ENCODE measurements at places on chromosomes 6 and 20.
A peak's percentile ranks its signal among the peaks of the same experiment; 100 is the strongest.

GRCh38 chr6:21332660-21333059 lies 260.9 kb upstream of the SOX4 start:
- no peak for DNase-seq

DNA sequence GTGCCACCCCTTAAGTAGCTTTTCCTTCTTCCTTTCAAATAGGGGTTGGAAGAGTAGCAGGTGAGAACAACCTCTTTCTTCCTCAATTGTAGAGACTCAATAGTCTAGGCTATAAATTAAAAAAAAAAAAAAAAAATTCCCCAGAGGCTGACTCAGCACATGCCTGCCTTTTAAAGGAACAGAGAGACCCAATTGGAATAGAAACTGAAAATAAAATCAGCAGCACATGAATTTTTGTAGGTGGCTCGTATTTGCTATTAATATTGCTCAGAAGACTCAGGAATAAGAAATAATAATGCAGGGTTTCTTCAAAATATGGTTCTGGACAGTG lies 19.3 kb downstream of the TOP1 start:
- DNase-seq: no peak

DNA sequence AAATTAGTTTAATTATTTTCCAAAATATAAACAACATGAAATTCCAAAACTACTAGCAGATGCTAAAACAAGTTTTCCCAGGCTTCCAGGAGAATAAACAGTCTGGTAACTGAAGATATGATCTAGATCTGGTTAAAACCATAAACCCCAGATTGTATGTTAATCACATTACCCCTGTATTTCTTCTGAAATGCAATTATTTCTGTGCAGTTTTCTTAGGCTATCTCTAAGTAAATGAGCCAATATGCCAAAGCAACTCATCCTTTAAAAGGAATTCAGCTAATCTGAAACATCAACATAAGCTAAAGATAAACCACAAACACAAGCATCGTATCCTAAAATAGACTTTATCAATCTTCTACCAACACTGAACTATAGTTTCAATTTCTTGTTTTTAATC lies 44.6 kb upstream of the SENP6 start:
- no peak for DNase-seq

DNA sequence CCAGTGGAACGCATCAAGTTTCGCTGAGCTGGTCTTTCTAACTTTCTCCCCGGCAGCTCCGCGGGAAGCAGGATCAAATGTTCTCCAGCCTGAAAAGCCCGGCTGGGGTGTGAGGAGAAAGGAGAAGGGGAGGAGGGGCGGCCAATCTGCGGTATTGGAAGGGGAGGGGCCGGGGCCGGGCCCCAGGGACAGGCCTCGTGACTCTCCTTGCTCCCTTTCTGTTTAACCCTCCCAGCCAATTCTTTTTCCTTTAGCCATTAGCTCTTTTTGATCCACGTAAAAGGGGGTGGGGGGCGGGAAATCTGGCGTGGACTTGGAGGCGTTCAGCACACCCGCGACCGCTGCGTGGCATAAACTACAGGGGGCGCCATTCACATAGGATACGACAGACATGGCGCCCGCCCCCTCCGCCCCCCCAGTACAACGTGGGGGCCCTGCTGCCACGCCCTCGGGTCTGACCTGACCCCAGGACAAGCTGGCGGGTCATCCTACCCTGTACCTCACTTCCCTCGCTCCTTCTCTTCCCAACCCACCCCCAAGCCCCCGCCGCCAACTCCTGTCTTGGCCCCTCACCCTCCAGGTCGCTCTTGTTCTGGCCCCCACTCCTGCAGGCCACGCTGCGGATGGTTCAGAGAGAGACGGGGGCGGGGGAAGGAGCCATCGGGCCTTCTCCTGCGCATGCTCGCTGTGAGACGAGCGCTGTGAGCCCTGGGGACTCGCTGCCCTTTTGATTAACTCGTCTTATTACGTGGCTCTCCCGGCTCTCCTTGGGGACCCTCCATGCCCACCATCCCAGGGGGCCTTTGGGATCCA lies 7.8 kb upstream of the MDGA1 start:
- peak; percentile 61 for DNase-seq

- DNase-seq: no peak
These were observed 4.9 kb downstream of the TUBB start for GRCh38 chr6:30724906-30725667.

DNA sequence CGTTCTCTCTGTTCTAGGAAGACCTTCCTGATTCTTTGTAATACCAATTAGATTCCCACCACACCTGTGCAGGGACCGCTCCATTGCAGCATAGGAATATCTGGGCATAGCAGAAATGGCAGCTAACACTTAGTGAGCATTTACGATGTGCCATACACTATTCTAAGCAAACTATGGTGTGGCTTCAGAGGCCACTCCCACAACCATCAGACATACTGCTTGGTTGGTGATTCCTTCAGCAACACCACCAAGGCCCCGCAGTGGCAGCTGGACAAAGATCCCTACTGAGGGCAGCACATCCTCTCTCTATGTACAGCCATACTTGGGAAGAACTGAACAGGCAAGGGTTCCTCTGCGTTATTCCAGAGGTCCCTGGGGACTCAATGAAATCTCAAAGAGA lies 6.2 kb downstream of the KCNK5 start:
- no peak for DNase-seq

DNA sequence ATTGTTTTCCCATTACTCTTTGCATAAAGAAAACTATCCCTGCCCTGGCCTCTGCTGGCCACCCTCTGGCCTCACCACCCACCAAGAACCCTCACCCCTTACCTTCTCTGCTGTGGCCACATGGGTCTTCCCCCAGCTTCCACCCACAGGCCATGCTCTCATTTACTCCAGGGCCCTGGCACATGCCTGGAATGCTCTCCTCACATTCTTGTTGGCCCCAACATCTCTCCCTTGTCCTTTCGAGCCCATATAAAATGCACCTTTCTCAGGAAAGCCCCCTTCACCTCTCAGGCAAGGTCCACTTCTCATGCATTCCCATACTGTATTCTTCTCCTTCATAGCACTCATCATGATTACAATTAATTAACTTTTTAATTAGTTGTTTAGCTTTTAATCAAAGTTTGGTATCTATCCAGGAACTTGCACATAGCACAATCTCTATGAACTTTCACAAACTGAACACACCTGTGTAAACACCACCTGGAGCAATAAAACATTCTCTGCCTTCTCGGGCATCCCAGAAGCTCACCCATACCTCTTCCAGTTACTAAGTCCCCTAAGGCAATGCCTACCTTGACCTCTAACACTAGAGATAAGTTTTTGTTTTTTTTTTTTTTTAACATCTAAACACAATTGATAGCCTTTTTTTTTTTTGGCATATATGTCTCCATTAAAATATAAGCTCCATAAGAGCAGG lies 617.2 kb downstream of the PTPRT start:
- no peak for DNase-seq

DNA sequence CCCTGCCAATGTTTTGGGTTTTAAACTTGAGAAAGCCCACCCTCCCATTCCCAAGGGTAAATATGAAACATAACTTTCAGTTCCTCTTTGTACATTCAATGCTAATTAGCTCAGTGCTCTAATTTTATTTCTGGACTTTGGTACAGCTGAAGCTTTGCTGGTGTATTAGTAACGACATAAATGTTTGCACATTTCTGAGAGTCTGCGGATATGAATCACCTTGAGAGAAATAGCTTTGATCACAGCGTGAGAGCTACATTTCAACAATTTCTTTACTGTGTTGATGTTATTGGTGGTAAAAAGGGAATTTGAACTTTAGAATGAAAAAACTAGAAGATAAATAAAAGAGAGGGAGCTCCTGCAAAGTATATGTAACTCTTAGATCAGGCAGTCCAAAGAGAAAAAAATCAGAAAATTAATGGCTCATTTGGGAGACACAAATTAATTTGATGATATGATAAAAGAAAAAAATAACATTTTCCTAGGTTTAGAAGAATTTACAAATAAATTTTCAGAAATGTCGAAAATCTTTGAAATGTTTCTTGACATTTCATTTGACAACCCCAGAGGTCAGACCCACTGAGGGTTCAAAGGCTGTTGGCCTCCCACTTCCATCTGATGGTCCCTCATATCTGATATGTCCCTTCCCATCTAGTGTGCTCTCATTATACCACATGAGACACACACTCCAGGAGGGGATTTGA lies 38.5 kb upstream of the CAP2 start:
- no peak for DNase-seq

- no peak for DNase-seq
These were observed 13.3 kb upstream of the NXT1 start for GRCh38 chr20:23337312-23337711.

DNA sequence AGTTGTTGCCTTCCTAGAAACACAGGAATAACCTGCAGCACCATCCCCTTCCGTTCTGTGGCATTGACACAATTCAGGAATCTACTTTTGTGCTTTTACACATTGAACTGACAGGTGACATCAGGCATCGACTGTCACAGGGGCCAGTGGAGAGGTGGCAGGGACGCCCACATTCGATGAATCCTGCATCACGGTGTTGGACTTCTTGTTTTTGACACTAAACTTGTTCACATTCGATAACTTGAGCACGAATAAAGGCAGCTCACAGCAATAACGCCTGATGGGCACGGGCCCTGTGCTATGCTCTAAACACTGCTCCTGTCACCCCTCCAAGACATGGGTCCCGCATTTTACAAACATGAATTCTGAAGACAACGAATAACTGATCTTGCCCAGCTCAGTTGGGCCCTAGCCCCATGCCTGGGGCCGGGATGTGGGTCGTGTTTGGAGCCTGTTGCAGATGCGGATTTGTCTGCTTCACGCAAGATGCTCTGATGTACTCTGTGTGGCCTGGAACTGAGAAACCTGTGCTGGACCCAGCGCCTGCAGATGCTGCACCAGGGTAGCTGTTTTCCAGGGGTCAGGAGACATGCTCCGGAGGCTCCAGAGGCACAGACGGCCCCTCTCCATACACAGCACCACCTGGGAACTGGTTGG lies 75.7 kb downstream of the TTLL2 start:
- DNase-seq: no peak

GRCh38 chr6:111949546-111949945 lies 76.3 kb upstream of the FYN start:
- no peak for DNase-seq

DNA sequence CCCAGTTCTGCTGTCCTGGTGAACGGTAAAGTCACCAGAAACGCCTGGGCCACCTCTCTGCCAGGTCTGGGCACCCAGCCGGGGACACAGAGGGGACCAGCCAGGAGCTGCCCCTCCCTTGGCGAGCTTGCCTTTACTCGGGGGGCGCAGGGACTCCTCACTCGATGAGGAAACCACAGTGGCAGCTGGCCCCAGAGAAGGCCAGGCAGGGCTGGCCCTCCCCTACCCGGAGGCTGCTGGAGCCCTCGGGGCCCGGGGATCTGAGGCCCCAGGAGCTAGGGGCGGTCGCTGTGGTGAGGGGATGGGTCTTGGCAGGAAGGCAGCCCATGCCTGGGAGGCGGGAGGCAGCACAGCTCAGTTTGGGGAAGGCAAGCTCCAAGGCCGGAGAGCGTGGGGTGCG lies 80.4 kb upstream of the SLCO4A1 start:
- no peak for DNase-seq

DNA sequence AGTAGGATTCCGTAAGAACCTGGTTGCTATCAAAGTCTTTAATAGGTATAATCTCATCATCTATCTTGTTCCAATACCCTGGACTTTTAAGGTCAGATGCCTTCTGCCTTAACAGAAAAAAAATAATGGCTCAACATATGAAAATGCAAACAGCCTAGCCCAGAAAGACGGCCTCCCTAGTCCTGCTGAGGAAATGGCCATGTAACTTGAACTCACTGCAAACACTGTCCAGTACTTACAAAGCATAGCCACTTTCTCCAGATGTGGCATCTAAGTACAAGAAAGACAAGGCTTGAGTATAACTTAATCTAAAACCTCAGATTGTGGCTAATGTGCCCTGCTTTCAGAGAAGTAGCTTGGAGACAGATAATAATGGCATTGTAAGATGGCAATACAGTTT lies 26.5 kb downstream of the FASTKD5 start:
- DNase-seq: no peak

DNA sequence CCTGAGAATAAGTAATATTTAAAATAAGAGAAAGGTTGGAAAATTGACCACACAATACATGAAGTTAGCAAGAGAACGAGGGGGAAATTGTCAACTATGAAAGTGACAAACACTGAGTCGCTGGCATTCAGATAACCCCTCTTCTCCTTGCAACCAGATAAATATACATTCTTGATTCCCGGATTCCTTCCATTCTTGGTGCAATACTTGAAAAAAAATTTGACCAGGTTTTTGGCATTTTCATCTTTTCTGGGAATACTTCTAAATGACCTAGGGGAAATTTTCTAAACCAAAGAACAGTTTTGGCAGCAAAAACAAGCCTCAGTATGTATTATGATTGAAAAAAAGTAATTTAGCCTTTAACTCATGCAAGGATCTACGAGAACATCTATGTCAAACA lies 164.0 kb downstream of the PDE7B start:
- DNase-seq: no peak

GRCh38 chr20:37319151-37319671 lies 26.7 kb upstream of the SRC start:
- no peak for DNase-seq

DNA sequence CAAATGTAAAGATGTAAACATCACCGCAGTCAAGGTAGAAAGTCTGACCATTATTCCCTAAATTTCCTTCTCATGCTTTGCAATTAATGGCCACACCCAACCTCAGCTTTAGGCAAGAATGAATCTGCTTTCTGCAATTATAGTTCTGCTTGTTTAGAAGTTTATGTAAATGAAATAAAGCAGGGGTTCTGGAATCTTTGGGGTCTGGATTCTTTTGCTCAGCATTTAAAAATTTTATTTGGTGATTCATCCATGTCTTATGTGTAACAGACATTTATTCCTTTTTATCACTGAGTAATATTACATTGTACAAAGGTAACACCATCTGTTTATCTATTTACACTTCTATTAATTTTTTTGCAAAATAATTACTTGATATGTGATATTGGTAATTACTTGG lies 613.6 kb downstream of the UTRN start:
- no peak for DNase-seq

DNA sequence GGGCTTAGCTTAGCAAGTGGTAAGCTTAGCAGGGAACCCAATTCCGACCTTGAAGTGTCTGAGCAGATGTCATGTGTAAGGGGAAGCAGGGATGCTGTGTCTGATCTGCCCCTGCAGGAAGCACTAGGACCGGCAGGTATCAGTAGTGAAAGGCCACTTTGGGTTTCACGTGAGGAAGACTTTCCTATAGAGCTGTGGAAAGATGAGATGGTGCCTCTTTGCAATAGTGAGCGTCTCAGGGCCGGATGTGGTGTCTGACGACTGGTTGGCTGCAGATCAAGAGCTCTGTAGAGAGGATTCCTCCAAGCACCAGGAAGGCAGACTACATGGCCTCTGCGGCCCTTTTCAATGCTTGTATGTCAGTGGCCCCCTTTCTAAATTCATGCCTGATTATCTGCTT lies 98.3 kb downstream of the TIAM2 start:
- no peak for DNase-seq

- no peak for DNase-seq
These were observed 77.1 kb downstream of the NINL start for GRCh38 chr20:25508083-25508770.

GRCh38 chr6:13574149-13574570 lies 241 bp upstream of the SIRT5 start:
- peak; percentile 84 for DNase-seq

DNA sequence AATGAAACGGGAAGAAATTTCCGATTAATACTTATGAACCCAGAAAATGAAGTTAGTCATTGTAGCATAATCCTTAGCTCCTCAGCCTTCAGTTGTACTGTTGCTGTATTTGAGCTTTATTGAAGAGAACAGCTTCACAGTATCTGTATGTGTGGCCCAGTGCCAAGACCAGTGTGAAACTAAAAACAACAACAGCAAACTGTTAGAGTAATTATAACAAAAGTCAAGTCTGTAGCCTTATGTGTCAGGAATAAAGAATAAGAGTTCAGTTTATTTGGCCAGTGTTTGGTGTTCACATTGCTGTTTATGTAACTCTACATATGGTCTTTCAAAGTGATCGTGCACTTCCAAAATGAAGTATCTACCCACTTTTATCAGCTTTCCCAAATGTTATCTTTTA lies 70.9 kb downstream of the ARID1B start:
- DNase-seq: no peak
